Activated T-cell treated with anti-CD3 and anti-CD28 coated beads, Interleukin-2, amount 50 U/mL, for 72 hours (primary cell): ENCODE measurements at places on chromosomes 13 and 19.

- DNase-seq = peak; percentile 34
- peaks cover 1% of the 10 kb centered on the region for H3K36me3 ChIP-seq
- H3K4me1 ChIP-seq = peaks cover 35% of the 10 kb centered on the region
- peaks cover 69% of the 10 kb centered on the region for H3K27me3 ChIP-seq
Observed at GRCh38 chr19:13011653-13012389, 16.5 kb downstream of the NFIX start.

- H3K27me3 ChIP-seq = no peaks in the 10 kb centered on the region
- H3K27ac ChIP-seq = no peak overlapping the region
- peaks cover 5% of the 10 kb centered on the region for H3K4me1 ChIP-seq
- H3K4me3 ChIP-seq = no peak overlapping the region
- H3K36me3 ChIP-seq = no peaks in the 10 kb centered on the region
- peak; percentile 30 for DNase-seq
Observed at GRCh38 chr19:958967-959855, 24.9 kb upstream of the WDR18 start.

GRCh38 chr13:95745289-95745688 is 68.3 kb downstream of the DNAJC3 start:
- H3K4me3 ChIP-seq = no peak overlapping the region
- peaks cover 4% of the 10 kb centered on the region for H3K36me3 ChIP-seq
- H3K27ac ChIP-seq = no peak overlapping the region
- peaks cover 7% of the 10 kb centered on the region for H3K4me1 ChIP-seq

GRCh38 chr13:68588623-68589022 is 1358.5 kb upstream of the PCDH9 start:
- H3K27ac ChIP-seq = no peak overlapping the region
- H3K4me1 ChIP-seq = no peaks in the 10 kb centered on the region
- H3K36me3 ChIP-seq = no peaks in the 10 kb centered on the region
- no peak overlapping the region for H3K4me3 ChIP-seq

DNA sequence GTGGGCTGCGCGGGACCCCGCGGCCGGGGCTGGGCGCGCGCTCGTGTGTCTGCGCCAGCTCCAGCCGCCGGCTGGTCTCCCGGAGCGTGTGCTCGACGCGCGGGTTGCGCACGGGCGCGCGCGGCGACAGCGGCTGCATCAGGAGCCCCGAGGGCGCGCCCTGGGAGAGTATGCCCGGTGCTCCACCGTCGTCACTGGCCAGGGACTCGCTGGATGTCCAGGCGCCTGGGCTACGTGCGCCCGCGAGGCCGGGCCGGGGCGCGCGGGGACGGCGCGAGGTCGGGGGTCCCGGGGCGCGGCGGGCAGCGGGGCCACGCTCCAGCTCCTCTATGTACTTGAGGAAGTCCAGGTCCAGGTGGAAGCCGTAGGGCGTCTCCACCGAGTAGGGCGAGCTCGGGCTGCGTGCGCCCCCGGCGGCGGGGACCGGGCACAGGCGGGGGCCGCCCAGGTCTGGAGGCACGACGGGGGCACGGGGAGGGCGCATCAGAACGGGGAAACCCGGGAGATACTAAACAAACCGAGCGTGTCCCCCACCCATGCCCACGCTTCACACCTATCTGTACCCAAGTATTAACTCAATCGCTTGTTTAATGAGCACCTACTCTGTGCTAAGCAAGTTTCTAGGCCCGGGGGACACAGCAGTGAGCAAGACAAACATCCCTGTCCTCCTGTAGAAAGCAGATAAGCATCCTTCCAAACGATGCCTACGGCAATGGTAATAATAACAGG is 7.6 kb downstream of the KANK3 start:
- H3K27me3 ChIP-seq = peaks cover 31% of the 10 kb centered on the region
- H3K4me3 ChIP-seq = peak overlapping the region; percentile 68
- peaks cover 6% of the 10 kb centered on the region for H3K4me1 ChIP-seq
- peak; percentile 58 for DNase-seq
- H3K36me3 ChIP-seq = no peaks in the 10 kb centered on the region

GRCh38 chr13:49063497-49063896 is 87.8 kb downstream of the FNDC3A start:
- H3K4me3 ChIP-seq = no peak overlapping the region
- no peaks in the 10 kb centered on the region for H3K27me3 ChIP-seq
- H3K36me3 ChIP-seq = peaks cover 3% of the 10 kb centered on the region

DNA sequence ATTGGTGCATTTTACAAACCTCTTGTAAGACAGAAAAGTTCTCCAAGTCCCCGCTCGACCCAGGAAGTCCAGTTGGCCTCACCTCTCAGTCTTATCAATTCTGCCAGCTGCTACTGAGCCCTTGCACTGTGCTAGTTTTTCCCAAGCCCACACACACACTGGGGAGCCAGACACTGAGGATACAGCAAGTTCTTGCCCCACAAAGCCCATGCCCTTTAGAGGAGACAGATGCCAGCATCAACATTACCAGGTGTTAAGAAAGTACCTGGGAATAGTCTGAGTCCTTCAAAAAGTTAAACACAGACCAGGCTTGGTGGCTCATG is 175.0 kb downstream of the PTPRS start:
- no peaks in the 10 kb centered on the region for H3K4me1 ChIP-seq
- H3K36me3 ChIP-seq = no peaks in the 10 kb centered on the region
- no peak for DNase-seq
- H3K27ac ChIP-seq = no peak overlapping the region
- H3K4me3 ChIP-seq = no peak overlapping the region

DNA sequence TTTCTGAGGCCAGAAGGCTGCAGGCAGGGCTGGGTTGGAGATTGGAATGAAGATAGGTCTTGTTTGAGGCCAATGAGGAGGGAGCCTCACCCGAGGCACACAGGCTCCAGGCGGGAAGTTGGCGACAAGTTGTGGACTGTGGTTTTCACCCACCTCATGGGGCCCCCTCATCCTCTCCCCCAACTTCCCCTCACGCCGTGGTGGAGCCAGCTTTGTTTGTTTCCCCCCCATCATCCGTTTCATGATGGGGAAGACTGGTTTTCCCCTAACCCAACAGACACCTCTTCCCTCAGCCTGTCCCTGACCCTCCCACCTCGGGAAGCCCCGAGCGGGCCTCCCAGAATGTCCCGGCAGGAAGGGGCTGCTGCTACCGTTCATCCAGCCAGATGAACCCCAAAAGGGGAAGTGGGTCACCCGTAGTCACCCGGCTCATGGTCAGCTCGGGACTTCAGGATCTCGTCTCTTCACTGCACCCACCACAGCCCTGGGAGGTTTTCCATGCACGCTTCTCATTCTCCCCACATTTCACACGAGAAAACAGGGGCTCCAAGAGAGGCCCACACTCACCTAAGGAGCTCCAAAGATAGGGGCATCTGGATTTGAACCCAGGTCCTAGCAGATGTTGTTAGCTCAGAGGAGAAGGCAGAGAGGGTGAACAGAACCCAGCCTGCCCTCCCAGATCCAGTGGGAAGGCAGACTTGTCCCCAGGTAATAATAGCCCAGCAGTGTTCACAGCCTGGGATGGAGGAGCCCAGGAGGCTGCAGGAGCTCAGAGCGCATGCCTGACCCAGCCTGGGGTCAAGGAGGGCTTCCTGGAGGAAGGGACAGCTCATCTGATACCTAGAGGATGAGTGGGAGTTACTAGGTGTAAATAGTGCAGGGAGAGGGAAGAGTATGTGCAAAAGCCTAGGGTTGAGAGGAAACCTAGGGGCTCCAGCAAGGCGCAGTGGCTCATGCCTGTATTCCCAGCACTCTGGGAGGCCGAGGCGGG is 23.5 kb downstream of the CEACAM16 start:
- peaks cover 37% of the 10 kb centered on the region for H3K4me1 ChIP-seq
- no peak overlapping the region for H3K27ac ChIP-seq
- H3K4me3 ChIP-seq = peak overlapping the region; percentile 41
- no peaks in the 10 kb centered on the region for H3K36me3 ChIP-seq

- H3K4me3 ChIP-seq = no peak overlapping the region
- H3K27ac ChIP-seq = no peak overlapping the region
- H3K36me3 ChIP-seq = no peaks in the 10 kb centered on the region
- H3K27me3 ChIP-seq = no peaks in the 10 kb centered on the region
- no peaks in the 10 kb centered on the region for H3K4me1 ChIP-seq
- no peak for DNase-seq
Observed at GRCh38 chr19:29410601-29411000, 115.2 kb upstream of the VSTM2B start.

DNA sequence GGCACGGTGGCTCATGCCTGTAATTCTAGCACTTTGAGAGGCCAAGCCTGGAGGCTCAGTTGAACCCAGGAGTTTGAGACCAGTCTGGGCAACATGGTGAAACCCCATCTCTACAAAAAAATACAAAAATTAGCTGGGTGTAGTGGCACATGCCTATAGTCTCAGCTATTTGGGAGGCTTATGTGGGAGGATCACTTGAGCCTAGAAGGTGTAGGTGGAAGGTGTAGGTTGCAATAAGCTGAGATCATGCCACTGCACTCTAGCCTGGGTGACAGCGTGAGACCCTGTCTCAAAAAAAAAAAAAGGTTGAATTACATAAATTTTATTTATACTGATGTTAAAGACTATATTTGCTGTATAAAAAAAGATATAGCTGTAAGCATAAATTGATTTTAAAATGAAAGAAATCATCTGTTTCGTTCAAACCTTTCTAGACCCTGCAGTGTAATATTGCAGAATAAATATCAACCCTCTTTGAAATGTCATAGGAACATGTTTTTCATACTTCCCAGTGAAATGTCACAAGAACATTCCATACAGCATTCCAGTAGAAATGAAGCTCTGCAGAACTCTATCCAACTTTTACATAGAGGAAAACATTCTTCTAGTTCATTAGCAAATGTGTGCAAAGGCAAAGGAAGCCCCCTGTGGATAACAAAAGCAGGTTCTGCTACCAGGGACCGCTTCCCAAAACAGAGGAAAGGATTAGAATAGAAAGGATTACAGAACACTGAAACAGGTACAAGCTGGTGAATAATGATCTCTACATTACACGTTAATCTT is 76.0 kb downstream of the CAB39L start:
- H3K4me3 ChIP-seq = no peak overlapping the region
- H3K27ac ChIP-seq = no peak overlapping the region
- peaks cover 6% of the 10 kb centered on the region for H3K36me3 ChIP-seq
- no peak for DNase-seq

- H3K27me3 ChIP-seq = no peaks in the 10 kb centered on the region
- no peak overlapping the region for H3K4me3 ChIP-seq
- H3K36me3 ChIP-seq = no peaks in the 10 kb centered on the region
- no peak overlapping the region for H3K27ac ChIP-seq
- peaks cover 83% of the 10 kb centered on the region for H3K4me1 ChIP-seq
- no peak for DNase-seq
Observed at GRCh38 chr13:77316430-77316829, 10.5 kb downstream of the MYCBP2 start.

DNA sequence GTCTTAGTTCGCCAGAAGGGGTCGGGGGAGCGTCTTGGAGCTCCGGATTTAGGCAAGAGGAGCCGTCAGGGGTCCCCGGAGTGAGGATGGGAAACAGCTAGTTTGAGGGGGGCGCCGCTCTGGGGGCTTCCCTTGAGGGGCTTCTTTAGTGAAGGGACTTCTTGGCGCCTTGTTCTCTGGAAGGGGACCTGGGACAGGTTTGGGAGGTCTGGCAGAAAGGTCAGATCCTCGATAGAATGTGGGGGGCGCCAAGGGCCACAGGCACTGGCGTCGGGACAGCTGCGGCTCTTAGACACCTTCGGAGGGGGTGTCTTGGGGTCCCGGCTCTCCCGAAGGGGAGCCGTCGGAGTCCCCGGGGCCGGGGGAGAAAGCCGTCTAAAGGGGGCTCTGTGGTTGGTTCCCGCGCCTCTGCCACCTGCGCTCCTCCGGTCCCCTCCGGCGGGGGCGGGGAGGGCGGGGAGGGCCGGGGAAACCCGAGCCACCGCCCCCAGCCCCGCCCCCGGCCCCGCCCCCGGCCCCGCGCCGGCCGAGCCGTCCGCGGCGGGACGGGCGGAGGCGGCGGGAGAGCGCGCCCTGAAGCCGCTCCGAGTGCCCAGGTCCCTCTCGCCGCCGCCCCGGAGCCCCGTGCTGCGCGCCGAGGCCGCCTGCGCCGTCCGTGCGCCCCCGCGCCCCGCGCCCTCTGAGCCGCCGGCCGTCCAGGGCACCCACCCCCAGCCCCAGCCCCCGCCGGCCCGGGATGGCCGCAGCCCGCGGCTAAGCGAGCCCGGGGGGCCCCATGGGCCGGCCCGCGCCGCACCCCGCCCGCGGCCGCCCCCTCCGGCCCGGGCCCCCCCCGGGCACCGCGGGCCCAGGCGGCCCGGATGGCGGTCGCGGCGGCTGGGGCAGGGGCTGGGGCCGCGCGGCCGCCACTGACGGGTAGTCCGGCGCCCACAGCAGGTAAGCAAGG is at the start of gene NRTN:
TSS of gene NRTN (plus strand) at position 552 of the 946 bp plus-strand sequence. CDS start 19,099 bp downstream, outside the sequence.
- peaks cover 27% of the 10 kb centered on the region for H3K4me1 ChIP-seq
- peak within 1 kb of the TSS; percentile 90 for H3K4me3 ChIP-seq
- peaks cover 29% of the 10 kb centered on the region for H3K27me3 ChIP-seq
- H3K36me3 ChIP-seq = no peaks in the 10 kb centered on the region
- DNase-seq = peak; percentile 56

DNA sequence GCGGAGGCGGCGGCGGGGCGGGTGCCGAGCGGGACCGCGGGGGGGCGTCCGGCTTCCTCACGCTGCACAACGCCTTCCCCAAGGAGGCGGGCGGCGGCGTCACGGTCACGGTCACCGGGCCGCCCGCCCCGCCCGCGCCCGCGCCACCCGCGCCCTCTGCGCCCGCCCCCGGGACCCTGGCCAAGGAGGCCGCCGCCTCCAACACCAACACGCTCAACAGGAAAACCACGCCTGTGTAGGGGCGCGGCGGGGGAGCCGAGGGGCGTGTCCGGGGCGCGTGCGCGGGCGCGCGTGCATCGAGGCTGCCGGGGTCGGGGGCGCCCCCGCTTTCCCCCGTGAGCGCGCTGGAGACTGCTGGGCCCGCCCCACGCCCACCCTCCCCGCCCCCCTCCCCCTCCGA is 8.8 kb upstream of the CACNG6 start:
- H3K27me3 ChIP-seq = peaks cover 42% of the 10 kb centered on the region
- no peak overlapping the region for H3K4me3 ChIP-seq
- peaks cover 34% of the 10 kb centered on the region for H3K4me1 ChIP-seq
- no peak overlapping the region for H3K27ac ChIP-seq
- no peak for DNase-seq

- H3K27me3 ChIP-seq = peaks cover 13% of the 10 kb centered on the region
- H3K27ac ChIP-seq = no peak overlapping the region
- no peak overlapping the region for H3K4me3 ChIP-seq
Observed at GRCh38 chr19:30783212-30783611, 411.0 kb downstream of the ZNF536 start.

GRCh38 chr13:57932061-57932460 is 300.5 kb downstream of the PCDH17 start:
- no peaks in the 10 kb centered on the region for H3K27me3 ChIP-seq
- H3K27ac ChIP-seq = no peak overlapping the region
- H3K4me1 ChIP-seq = no peaks in the 10 kb centered on the region
- DNase-seq = no peak
- no peaks in the 10 kb centered on the region for H3K36me3 ChIP-seq

GRCh38 chr13:99357941-99358340 is 50.7 kb upstream of the GPR183 start:
- peaks cover 100% of the 10 kb centered on the region for H3K4me1 ChIP-seq
- H3K4me3 ChIP-seq = peak overlapping the region; percentile 88
- peaks cover 20% of the 10 kb centered on the region for H3K36me3 ChIP-seq
- H3K27me3 ChIP-seq = no peaks in the 10 kb centered on the region
- DNase-seq = peak; percentile 46
- peak overlapping the region; percentile 98 for H3K27ac ChIP-seq

GRCh38 chr19:18021121-18021755 is 13.3 kb downstream of the ARRDC2 start:
- no peaks in the 10 kb centered on the region for H3K36me3 ChIP-seq
- H3K27me3 ChIP-seq = no peaks in the 10 kb centered on the region
- peak overlapping the region; percentile 51 for H3K27ac ChIP-seq

- H3K4me3 ChIP-seq = no peak overlapping the region
- H3K27me3 ChIP-seq = peaks cover 32% of the 10 kb centered on the region
- no peak overlapping the region for H3K27ac ChIP-seq
- no peaks in the 10 kb centered on the region for H3K36me3 ChIP-seq
Observed at GRCh38 chr19:41821003-41821735, 23.3 kb downstream of the LYPD4 start.

GRCh38 chr13:94413598-94413944 is 65.9 kb downstream of the DCT start:
- peaks cover 50% of the 10 kb centered on the region for H3K4me1 ChIP-seq
- DNase-seq = no peak
- peaks cover 8% of the 10 kb centered on the region for H3K36me3 ChIP-seq
- H3K4me3 ChIP-seq = no peak overlapping the region
- H3K27me3 ChIP-seq = peaks cover 6% of the 10 kb centered on the region
